Airway epithelial cell (primary cell): ENCODE measurements at places on chromosomes 4 and X. TPM values are rescaled to one million over a fixed set of nuclear protein-coding genes. Genes with fewer than 3 reads are reported as not detected.

Gene PAGE2
- total RNA-seq, result not detected in 2 replicates

Gene GPR173
- total RNA-seq, result 0.28 TPM in 2 replicates

Gene CCKAR
- total RNA-seq, result not detected in 2 replicates

Gene DOCK11
- 0.09 and 0.28 TPM in 2 replicates for total RNA-seq

Gene SULT1E1
- total RNA-seq, result 0.51 and 2.8 TPM in 2 replicates

Gene UGT2B15
- total RNA-seq, result 1.2 TPM in 1 of 2 replicates, not detected in the other

Gene PHKA1
- total RNA-seq, result 8.7 and 11.1 TPM in 2 replicates
